ENCODE measurements at places on chromosomes 5 and 9. TPM values are rescaled to one million over a fixed set of nuclear protein-coding genes. Genes with fewer than 3 reads are reported as not detected.

The COL15A1 gene
- total RNA-seq: 0.09 TPM

- peak; percentile 16 for DNase-seq
Measured at GRCh38 chr9:103355000-103355399, 359.9 kb downstream of the CYLC2 start.

GRCh38 chr5:55694152-55694830, 17.8 kb downstream of the SLC38A9 start:
- peak; percentile 29 for DNase-seq

DNA sequence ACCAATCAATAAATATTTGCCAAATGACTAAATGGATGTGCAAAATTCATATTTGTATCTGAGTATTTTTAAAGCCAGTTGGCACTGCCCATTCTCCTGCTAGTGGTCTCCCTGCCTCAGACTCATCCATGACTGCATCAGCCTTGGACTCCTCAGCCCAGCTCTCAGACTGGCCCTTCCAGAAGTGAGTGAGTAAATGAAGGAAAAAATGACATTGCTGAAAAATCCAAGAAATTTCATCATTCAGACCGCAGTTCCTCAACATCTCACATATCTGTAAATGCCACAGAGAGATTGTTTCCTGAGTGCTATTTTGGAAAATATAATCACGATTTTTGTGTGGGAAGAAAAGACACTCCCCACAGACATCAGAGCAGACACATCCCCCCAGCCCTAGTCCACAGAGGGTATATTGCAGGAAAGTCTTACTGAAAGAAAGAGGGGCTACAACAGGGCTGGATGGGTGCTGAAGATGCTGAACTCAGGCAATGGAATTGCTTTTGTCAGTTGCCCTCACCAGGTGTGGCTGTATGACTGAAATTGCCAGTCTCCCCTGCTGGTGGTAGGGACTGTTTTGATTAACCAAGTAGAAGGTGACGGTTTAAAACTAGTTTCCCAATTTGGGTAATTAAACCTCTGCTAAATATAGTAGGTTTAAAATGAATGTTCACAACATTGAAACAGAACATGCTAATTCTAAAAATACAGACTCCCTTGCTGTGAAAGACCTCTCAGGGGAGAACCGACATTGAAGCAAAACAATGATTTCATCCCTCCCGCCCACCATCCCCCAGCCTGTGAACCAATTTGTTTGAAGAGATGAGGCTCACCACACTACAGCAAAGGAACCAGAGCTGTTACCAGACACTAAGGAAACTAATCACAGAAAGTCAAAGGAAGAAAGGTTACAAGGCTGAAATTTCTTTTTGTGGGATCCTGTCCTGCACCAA, 158.8 kb downstream of the DEPDC1B start:
- no peak for DNase-seq

GRCh38 chr9:132447346-132447745, 37.3 kb downstream of the CFAP77 start:
- no peak for DNase-seq

DNA sequence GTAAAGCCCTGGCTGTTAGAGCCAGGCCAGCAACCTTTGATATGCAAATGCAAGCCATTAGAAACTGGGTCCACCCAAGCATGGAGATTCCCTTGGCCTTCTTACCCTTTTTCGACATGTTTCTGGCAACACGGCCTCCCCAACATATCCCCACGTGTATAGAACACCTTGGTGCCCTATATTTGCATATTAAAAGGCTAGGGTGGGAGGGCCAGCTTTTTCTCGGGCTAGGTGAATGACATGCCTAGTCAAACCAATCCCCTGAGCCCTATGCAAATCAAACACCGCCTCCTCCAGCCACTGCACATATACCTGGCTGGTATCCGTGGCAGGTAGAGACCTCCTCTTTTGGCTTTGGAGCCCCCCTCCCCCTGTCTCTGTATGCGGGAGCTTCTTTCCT, 55.6 kb upstream of the ZFR start:
- no peak for DNase-seq

DNA sequence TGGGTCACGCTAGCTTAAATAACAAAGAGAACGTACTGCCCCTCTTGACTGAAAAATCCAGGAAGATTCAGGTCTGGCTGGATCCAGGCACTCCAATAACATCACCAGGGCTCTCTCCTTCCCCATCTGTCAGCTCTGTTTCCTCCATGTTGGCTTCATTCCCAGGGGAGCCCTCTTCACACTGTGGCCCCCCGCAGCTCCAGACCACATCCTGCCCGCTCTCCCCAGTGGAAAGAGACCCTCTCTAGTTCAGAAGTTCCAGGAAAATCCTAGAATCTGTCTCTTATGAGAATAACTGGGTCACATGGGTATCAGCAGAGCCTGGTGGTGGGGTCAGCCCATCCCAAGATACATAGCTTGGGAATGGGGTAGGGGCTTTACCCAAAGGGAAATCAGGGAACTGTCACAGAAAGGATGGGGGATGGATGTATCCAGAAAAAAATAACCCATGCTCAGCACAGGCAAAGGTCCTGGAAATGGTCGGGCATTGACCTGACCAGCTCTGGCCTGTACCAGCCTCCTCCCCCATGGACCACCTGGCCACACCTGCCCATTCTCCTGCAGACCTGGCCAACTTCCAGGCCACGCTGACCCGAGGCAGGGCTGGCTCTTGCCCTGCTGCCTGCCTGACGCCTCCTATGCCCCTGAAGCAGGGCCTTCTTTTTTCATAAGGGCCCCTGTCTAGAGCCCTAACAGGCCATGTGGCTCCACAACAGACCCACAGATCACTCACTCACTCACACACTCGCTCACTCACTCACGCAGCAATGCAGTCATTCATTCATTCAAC, 65.9 kb downstream of the COL23A1 start:
- no peak for DNase-seq

Data from A172 (cell line).